ENCODE measurements at places on chromosomes 6 and 20.

DNA sequence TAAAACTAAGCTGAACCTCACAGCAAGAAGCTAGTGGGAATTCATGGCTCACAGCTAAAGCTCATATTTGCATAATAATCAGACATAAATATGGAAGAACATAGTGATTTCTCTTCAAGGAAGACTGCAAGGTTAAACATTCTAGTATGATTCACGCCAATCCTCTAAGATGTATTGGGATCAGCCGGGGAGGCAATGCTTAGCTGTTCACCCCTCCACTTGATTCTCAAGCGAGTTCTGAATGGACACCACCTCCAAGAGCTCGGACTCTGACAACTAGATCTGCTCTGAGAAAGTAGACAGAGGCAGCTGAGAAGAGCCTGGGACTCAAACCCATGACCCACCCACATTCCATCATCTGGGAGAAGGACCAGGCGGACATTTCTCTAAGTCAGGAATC is 118.4 kb upstream of the EDN1 start:
- no peak for DNase-seq

DNA sequence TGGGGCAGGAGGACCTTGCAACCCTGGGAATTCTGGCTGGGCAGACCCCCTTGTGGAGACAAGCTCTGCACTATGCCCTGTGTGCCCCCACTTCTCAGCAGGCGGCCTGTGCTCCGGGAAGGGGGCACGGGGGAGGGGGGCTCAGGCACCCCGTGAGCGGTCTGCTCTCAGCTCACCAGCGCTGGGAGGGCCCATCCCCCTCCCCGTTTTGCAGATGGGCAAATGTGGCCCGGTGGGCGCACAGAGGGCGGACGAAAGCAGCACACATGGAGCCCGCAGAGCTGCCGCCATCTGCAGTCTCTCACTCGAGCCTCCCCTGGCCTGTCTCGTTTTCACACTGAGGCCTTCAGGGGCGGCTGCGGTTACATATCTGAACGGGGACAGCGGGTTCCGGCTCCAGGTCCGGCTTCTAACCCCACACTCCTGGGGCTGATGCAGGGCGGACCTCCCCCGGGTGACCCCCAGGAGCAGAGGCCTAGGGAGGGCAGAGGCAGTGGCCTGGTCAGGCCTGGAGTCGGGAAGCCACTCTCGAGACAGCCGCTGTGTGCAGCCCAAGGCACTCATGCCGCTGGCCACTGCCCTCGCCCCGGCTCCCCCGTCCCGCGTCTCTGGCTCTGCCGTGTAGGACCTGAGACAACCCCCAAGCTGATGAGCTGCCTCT is 13.9 kb downstream of the CHRNA4 start:
- no peak for DNase-seq

- no peak for DNase-seq
Measured at GRCh38 chr6:68743099-68743498, 108.0 kb downstream of the ADGRB3 start.

DNA sequence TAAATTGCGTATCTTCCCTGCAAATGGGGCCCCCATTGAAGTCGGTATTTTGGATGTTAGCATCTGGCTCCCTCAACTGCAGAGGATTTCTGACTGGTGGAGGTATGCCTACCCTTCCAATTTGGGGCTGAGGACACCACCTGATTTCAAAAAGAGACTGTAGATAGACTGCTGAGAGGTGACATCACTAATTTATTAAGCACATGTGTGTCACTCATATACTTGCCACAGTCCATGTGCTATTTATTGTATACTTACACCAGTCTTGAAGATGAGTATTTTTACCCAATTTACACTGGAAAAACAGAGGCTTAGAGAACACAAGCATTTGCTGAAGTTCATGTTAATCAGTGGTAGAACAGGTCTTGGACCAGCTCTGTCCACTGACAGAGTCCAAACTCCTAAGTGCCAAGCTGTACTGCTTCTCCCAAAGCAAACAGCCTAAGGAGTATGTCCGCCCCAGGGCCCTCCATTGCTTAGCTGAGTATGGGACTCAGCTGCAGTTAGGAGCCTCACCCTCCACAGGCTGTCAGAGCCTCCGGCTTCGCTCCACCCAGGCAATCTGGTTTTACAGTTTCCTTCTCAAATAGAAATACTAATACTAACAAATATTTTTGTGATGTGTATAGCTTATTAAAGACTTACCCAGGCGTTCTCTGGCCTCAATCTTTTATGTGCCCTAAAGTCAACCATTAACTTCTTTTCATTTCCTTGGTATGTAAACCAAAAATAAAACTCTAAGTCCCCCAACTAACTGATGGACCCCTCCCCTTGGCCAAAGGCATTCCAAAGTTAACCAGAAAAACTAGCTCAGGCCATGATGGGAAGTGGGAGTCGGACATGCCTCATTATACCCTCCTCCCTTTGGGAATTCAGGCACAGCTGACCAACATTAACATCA is 17.5 kb downstream of the RIN2 start:
- DNase-seq = peak; percentile 45

- DNase-seq = peak; percentile 35
Measured at GRCh38 chr6:130752267-130752666, 74.9 kb upstream of the SMLR1 start.

DNA sequence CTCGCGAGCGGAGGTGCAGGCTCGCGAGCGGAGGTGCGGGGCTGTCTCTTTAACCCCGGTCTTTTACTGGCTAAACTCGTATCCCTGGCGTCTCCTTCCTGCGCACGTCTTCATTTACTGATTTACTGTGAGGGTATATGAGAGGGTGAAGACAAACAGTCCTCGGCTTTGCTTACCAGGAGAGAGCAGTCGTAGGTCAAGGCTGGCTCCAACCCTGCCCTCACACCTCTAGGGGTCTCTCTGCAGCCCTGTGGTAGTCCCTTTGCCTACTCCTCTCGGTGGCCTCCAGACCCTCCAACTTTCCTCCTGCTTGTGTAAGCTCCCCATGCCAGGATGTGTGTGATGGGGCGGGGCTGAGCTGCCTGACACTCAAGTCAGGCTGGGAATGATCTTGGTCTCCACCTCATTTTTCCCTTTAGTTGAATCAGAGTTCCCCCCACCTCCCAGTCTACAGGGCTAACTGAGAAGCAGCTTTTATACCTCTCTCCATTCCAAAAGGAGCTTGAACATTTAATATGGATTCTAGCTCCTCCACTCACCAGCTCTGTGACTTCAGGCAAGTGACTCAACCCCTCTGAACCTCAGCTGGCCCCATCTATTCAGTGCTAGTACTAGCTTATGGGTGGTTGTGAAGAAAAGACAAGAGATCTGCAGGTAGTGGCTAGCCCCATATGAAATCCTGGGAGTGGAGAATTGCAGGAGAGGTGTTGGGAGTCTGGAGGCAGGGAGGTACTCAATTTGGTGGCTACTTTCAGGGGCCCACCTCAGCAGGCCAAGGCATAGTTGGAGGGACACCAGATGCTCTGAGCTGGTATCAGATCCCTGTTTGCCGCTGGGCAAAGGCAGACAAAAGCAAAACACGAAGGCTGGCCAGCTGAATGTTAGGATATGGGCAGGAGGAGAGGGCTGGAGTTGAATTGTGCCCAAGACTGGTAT is 902 bp downstream of the SLC29A1 start:
- DNase-seq = peak; percentile 63
